ENCODE measurements at places on chromosomes 7 and 10.

GRCh38 chr10:73871295-73872189 lies 2.8 kb downstream of the CAMK2G start:
- DNase-seq: no peak

- no peak for DNase-seq
Measured at GRCh38 chr7:143279186-143280098, 5.3 kb upstream of the TMEM139 start.

DNA sequence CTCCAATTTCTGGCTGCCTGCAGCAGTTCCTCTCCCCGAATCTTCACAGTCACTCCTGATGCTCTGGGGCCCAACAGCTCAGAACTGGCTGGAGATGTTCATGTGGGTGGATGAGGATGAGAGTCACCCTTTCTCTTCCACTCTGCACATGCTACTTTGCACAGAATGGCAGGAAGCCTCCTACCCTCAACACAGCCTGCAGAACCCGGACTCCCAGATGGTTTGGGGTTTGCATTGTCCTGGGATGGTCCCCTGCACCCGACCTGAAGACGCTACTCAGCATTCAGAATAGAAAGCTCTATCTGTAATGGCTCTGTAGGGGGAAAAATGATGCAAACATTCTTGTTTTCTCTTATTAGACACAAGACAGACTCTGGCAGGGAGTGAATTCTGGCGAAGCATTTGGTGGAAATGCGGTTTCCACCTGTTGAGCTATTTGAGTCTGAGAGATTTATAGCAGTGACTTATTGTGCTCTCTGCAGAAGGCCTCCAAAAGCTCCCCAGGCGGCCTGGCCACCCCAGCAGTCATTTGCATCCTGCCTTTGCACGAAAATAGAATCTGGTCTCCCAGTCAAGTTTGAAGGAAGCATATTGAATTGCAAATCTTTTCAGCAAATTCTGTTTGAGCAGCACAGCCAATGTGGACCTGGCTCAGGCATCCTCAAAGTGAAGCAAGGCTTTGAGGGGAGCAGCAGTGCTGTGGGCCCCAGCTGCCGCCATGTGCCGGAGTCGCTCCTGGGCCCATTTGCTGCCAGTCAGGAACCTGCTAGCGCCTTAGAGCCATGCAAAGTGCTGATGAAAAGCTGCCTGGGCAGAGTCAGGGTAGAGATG lies 309.3 kb downstream of the TCERG1L start:
- DNase-seq: no peak

- no peak for DNase-seq
Measured at GRCh38 chr10:114372179-114372578, 32.1 kb downstream of the AFAP1L2 start.

DNA sequence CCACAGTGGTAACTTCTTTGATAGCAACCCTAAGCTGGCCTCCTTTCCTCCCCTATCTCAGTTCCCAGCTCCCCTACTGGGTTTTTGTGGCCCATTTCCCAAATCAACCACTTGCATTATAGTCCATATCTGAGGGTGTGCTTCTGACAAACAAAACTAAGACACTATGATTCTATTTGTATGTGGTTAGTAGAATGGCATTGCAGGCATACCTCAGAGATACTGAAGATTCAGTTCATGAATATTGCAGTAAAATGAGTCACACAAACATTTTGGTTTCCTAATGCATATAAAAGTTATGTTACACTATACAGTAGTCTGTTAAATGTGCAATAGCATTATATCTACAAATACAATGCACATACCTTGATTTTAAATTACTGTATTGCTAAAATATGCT lies 15.4 kb upstream of the TMEM243 start:
- no peak for DNase-seq

DNA sequence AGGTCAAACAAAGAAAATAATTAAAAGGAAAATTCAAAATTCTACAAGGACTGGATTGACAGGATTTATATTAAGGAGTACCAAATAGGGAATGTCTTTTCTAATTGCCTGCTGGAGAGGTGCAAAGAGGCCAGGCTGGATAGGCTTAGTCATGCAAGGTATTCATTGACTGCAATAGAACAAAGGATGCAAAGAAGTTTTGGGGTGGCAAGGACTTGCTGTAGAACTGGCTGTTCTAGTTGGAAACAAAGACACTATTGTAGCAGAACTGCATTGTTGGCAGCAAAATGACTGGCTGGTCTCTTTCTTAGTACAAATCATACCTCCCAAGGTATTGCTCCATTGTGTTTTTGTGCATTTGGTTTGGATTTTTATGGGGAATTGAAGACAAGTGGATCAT lies 10.1 kb downstream of the ITGB8 start:
- no peak for DNase-seq

DNA sequence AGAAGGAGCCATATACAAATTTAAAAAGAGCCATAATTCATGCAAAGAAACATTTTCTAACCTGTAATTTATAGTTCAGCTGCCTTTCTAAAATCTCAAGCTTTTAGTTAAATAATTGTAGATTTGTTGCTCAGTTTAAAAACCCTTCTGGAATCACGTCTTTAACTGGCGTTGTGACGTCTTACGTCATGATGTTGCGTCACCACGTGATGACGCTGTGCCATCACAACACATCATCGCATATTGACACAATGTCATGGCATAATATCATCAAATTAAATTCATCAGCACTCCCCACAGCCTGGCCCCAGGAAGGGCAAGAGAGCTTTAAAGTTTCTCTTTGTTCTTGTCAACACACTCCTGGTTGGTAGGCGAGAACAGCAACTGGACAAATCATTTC lies 194.8 kb downstream of the GRM8 start:
- no peak for DNase-seq

GRCh38 chr7:154505362-154505761 lies 453.2 kb downstream of the DPP6 start:
- DNase-seq: no peak

DNA sequence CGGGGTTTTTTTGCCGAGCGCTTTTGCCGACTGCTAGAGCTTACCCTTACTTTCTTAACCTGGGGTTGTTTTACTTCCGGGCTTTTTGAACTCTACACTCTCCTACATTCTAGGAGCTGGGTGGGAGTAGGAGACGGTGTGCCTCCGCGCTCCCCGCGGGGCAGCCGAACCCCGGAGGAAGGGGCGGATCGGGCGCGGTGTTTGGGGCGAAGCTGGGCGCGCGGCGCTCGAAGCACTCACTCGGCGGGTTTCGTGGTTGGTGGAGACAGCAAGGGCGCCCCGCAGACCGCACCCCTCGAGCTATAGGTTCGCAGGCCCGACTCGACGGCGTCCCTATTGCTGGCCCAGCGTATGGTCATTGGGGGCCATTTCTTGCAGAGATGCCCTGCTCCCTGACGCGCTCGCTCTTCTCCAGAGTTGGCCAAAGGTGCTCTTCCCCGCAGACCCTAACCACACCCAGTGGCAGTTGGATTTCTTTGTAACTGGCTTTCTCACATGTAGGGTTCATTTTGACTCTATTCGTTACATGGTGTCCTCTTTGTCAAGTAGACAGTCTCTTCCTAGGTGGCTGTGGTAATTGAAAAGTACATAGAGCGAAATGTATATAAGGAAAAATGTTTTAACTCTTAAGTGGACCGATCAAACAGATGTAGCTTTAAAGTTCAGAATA lies 364 bp downstream of the ZNF518A start:
- DNase-seq: peak; percentile 65

- DNase-seq: no peak
Measured at GRCh38 chr10:23974746-23975272, 234.1 kb upstream of the KIAA1217 start.

DNA sequence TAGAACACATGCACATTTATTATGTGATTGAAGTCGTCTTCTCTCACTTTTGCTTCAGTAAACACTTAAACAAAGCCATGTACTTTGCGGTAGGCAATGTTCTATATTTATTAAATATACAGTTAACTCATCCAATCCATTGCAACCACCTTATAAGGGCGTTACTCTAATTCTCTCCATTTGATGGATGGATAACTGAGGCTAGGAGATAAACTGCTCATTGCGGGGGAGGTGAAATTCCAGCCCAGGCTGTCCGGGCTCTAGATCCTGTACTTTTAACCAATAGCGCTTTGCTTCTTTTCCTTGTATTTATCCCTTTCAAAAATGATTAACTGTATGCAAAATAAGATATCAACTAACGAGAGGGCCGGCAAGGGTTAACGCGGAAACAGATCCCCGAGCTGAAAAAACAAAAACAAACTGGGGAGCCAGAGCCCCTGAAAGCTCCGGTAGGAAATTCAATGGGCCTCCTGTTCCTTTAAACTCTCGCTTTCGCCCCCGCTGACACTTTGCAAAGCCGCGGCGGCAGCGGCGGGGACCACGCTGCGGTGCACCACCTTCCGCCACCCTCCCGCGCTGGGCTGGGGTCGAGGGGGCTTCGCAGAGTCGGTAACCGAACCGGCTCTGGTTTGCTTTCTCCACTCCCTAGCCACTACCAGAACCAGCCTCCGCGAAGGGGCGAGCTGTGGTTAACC lies 1.0 kb upstream of the PLXDC2 start:
- DNase-seq: no peak

DNA sequence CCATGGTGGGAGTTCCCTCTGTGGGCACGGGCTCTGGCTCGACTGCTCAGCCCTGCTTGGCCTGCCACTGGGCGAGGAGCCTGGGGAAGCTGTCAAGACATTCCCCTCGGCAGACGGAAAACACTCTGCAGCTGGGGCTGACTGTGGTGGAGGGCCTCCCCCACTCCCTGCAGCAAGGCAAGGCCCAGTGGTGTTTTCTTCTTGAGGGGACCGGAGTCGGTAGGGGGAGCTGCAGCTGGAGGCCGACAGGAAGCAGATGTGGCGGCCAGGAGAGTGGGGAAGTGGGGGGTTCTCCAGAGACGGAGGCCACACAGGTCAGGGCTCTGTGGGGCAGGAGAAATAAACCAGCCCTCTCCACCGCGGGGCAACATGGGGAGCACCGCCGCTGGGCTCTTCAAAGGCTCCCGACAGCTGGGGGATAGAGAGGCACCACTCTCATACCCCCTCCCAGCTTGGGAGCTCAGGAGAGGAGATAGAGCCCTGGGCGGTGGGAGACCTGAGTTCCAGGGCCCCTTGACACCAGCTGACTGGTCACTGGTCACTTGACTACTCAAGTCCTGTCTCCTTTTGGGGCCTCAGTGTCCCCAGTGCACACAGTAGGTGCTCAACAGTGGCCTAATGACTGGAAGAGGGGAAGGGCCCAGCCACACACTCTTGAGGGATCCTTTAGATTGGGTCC lies 43.4 kb downstream of the PPIF start:
- DNase-seq: no peak

- DNase-seq: peak; percentile 10
Measured at GRCh38 chr10:68330852-68331454, 911 bp upstream of the HNRNPH3 start.

GRCh38 chr7:52584041-52584440 lies 451.4 kb upstream of the POM121L12 start:
- DNase-seq: no peak

DNA sequence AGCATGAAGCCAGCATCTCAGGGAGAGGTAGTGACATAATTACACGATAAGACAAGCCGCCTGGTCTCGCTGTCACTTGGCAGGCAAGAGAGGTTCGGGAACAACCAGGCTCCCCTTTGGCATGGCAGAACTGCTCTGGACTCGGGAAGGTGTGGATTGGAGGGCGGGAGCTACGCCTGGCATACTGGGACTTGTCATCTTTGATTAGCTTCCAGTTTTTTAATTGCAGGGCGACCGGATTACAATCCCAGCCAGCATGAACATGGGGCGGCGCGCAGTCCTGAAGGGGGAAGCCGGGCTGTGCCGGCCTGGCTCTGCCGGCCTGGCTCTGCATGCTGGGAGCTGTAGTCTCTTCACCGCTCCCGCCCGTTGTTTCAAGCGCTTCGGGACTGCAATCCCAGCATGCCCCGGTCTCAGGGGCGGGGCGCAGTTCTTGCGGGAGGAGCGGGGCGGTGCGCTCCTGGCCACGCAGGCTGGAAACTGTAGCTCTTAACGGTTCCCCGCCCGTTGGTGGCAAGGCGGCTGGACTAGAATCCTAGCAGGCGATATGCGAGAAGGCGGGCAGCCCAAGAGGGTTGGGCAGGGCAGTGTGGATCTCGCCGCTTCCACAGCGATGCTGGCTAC lies 45.5 kb upstream of the ZNF716 start:
- DNase-seq: no peak

DNA sequence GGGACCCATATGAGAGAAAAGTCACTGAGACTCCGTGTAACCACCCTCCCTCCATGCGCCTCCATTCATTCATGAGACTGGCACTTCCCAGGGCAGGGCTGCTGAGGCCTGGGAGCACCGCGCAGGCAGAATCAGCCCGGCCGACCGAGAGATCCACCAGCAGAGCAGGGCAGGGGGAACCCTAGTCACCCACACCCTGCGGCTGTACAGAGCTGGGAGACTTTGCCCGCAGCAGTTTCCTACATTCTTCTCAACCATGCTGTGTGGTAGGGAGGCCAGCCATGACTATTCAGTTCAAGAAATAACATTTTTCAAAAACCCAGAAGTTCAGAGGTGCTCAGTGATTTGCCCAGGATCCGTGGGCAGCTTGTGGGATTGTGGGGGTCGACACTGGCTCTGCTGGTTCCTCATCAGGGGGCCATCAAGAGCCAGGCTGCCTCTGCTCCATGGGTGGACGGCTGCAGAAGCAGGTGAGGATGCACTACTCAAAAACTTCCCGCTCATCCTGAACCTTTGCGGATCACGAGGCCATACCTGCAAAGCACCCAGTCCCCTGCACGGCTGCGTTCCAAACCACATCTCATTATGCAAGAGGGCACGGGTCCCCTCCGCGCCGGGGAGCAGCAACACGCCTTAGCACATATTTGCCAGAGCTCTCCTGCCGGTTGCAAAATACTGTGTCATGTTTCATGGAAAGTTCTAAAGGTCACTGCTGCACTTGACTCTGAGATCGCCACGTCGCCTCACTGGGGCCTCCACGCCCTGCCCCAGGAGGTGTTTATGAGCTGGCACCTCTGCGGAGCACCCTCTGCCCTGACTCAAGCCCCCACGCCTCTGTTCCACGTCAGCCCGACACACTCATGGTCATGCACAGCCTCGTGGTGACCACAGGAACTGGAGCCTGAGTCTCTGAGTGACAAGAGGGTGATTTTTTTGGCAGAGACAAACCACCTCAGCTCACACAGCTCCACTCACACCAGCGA lies 132.0 kb downstream of the PRKAG2 start:
- no peak for DNase-seq

GRCh38 chr7:91243591-91244301 lies 20.5 kb upstream of the FZD1 start:
- no peak for DNase-seq

- no peak for DNase-seq
Measured at GRCh38 chr10:25455980-25456567, 281.3 kb downstream of the GPR158 start.

Data from NCI-H1092 (cell line).